ENCODE measurements at places on chromosomes 16 and 17.

GRCh38 chr17:81696218-81696941, 6.8 kb upstream of the MRPL12 start:
- DNase-seq: no peak

- DNase-seq: no peak
Measured at GRCh38 chr16:65675161-65675560, 553.3 kb upstream of the CDH11 start.

GRCh38 chr17:18382441-18383078, 5.0 kb downstream of the EVPLL start:
- DNase-seq: no peak

DNA sequence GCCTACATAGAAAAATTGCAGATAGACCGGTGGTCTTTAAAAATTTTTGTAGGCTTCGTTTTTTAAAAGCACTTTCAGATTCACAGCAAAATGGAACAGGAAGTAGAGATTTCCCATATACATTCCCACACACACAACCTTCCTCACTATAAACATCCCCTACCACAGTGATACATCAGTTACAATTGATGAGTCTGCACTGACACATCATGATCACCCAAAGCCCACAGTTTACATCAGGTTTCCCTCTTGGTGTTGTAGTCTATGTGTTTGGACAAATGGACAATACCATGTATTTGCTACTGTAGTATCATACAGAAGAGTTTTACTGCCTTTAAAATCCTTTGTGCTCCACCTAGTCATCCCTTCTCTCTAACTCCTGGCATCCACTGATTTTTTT, 113.9 kb upstream of the ADAMTS18 start:
- no peak for DNase-seq

- no peak for DNase-seq
Measured at GRCh38 chr17:78133179-78133951, 2.8 kb downstream of the TMC8 start.

GRCh38 chr16:78392585-78393195, 293.2 kb downstream of the WWOX start:
- DNase-seq: no peak

- peak; percentile 16 for DNase-seq
Measured at GRCh38 chr16:4522051-4522581, 16.5 kb downstream of the CDIP1 start.

- peak; percentile 63 for DNase-seq
Measured at GRCh38 chr17:64499805-64500486, 3.1 kb upstream of the POLG2 start.

DNA sequence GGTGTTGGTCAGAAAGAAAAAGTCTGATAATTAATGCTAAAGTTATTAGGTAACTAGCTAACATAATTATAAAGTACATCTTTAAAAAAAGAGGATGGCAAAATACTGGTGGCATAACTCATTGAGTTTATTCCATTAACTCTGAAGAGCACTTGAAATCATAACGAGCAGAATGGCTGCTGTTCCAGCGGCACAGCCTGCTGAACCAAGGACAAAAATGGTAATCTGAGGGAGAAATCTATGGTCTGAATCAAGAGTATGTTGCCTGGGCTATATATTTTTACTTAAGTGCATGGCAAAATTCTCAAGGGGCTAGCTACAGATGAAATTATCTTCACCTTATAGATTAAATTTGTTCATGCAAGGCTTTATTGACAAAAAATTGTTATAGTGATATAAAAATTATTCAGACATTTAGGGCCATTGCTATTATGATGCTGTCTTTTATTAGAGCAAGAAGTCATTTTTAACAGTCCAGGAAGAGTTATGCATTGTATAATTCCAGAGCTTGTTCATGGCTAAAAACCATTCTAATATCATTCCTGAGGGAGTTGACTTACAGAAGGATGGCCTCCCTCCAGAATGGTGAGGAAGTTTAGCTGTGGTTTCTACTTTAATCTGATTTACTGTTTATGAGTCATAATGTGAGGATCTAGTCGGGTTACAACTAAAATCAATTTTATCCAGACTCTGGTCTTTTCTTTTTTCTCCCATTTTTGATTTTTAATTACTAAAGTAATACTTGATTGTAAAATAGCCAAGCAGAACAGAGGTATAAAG, 41.4 kb upstream of the ANKFN1 start:
- DNase-seq: peak; percentile 80

- no peak for DNase-seq
Measured at GRCh38 chr16:87150262-87150661, 166.9 kb downstream of the C16orf95 start.

- no peak for DNase-seq
Measured at GRCh38 chr17:68204736-68205135, 43.1 kb upstream of the AMZ2 start.

GRCh38 chr17:74523308-74523707, 8.0 kb downstream of the CD300LB start:
- DNase-seq: no peak

DNA sequence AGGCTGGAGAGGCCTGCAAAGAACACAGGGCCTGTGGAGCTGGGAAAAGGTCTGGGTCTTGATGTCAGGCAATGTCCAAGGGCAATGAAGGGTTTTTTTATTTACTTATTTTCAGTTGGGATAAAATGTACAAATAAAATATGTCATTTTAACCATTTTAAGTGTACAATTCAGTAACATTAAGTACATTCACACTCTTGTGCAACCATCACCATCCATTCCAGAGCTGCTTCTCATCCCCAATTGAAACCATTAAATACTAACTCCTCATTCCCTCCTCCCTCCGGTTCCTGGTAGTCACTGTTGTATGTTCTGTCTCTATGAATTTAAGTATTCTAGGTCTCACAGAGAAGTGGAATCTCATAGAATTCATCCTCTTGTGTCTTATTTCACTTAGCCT, 444.7 kb downstream of the HS3ST3B1 start:
- peak; percentile 79 for DNase-seq

DNA sequence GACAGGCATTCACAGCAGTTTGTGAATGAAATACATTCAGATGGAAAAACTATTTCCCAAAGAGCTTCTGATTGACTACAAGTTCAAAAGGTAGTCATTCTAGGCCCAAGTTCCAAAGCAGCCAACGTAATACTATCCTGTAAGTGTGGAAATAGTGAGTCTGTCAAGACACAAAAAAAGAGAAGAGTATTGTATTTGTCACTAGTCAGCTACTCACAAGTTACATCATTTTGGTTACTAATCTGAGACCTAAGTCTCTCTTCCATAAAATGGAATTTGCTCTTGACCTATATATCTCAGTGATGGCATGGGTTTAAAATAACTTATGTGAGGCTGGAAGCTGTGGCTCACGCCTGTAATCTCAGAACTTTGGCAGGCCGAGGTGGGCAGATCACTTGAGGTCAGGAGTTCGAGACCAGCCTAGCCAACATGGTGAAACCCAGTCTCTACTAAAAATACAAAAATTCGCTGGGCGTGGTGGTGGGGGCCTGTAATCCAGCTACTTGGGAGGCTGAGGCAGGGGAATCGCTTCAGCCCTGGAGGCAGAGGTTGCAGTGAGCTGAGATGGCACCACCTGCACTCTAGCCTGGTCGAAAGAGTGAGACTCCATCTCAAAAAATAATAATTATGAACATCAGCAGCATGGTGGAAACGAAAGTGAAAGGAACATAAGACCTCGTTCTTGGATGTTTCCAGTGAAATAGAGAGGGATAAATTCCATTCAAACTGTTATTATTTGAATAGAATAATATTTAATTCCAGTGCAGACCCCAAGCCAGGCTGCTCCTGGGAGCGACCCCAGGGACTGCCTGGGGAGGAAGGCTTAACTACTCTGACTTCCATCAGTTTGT, 2.9 kb downstream of the CMC2 start:
- peak; percentile 37 for DNase-seq

DNA sequence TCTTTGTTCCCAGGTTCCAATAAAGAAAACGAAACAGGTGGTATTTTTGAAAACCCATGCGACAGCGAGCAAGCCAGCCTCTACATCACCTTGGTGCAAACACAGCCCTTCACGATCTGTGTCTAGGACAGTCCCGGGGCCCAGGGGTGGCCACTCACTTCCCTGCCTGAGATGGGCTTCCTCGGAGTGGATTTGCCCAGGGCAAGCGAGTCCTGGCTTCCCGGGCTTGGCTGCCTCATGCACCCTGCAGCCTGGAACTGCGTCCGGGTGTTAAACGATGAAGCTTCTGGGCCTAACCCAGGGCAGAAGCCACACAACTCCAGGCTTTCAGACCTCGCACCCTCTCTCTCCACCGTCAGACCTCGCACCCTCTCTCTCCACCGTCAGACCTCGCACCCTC, 66.0 kb downstream of the RPH3AL start:
- no peak for DNase-seq

- no peak for DNase-seq
Measured at GRCh38 chr17:42474276-42474675, 15.6 kb downstream of the ATP6V0A1 start.

DNA sequence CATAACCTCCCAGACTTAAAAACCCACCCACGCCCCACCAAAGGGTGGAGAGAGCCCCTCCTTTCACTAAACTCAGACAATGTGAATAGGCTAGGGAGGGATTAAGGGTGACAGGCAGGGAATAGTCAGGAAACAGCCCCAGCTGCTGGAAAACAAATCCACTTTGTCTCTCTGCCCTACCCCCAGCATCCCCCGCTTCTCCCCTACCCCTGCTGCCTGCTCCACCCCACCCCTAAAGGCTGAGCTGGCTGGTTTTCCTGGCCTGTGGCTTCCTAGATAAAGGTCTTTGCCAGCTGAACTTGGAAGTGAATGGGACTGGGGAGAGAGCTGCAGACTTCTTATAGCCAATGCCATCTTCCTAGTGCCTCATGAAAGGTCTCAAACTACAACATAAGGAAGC, 15.0 kb downstream of the CAVIN1 start:
- no peak for DNase-seq

DNA sequence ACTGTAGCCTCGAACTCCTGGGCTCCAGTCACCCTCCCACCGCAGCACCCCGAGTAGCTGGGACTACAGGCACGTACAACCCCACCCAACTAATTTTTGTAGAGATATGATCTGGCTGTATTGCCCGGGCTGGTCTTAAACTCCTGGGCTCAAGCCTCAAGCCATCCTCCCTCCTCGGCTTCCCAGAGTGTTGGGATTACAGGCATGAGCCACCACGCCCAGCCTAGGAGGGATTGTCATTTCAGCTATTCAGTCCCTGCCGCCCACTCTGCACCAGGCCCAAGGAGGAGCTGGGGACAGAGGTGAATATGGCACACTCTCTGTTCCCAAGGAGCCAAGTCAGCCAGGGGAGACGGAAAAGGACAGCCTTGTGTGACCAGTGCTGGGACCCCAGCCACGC, 256.2 kb downstream of the PARN start:
- peak; percentile 34 for DNase-seq

GRCh38 chr16:27275394-27275793, 6.8 kb upstream of the NSMCE1 start:
- no peak for DNase-seq

Data from EH (cell line).